ENCODE measurements at places on chromosomes 7 and 10.

GRCh38 chr10:1198453-1199344 is 142.5 kb downstream of the WDR37 start:
- DNase-seq = no peak

GRCh38 chr7:28942168-28942567 is 16.0 kb downstream of the TRIL start:
- no peak for DNase-seq

- DNase-seq = no peak
Observed at GRCh38 chr10:62584731-62585130, 210.6 kb downstream of the ZNF365 start.

DNA sequence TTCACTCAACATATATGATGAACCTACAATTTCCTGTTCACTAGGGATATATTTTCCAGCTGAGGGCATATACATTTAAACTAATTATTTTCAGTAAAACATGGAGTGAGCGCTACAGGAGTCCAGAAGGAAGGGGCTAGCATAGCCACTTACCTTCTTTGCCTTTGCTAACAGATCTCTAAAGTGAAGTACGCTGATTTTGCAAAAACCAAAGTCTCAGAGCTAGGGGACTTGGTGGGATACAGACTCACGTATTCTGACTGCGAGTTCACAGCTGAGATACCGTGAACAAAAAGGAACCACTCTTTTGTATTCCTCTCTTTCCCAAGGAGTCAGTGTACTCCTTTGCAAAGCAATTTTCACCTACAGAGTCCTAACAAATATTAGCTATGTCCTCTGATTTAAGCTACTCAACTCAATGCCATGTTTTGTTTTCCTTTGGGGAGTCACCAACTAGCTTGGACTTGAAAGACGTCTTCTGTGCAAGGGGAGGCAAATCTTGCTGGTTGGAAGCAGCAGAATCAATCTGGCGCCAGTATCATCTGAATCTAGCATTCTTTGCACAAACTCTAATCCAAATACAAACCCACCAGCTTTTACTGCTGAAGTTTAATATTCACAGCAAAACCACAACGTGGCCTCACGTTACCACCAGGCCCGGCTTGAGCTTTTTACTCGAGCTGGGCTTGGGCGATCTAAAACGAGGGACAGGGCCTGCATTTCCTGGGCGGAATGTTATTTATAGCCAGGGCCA is 657 bp downstream of the CDNF start:
- no peak for DNase-seq

GRCh38 chr10:113292086-113292485 is 260.8 kb upstream of the HABP2 start:
- no peak for DNase-seq

DNA sequence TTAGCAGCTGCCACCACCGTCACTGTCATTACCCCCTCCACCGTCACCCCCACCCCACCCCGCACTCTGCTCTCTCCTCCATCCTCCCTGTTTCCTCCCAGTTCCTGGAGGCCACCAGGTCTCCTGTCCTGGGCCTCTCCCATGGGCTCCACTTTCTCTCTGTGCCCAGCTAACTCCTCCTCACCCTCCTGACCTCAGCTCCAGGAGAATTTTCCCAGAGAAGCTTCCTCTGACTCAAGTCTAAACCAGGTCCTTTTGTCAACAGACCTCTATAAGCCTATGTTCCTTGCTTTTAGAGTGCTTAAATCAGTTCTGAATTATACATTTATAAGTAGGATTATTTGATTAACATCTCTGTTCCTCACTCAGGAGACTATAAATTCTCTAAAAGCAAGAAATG is 150.0 kb downstream of the ARHGAP12 start:
- DNase-seq = no peak

- no peak for DNase-seq
Observed at GRCh38 chr7:76231583-76231982, 29.9 kb downstream of the SRRM3 start.

DNA sequence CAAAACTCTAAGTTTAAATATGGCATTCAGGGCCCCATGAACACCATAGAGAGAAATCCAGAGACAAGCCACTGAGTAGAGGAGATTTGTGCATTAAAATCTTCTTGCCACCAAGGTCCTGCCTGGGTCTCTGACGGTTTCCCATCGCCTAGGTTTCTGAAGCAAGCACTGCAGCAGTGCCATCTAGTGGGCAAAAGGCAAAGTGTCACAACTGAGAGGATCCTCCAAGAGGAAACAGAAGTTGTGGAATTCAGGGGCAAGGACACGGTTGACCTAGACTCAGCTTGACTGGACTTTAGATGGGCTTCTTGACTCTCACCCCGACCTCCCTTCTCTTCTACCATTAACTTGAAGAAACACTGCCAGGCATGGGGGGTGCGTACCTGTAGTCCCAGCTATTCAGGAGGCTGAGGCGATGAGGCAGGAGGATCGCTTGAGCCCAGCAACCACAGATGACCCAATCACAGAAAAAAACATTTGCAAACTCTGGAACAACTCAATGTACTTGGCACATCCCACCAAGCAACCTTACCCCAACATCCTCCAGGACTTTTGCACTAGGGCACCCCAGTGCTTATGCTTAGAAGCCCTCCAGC is 604.1 kb downstream of the GALNT17 start:
- no peak for DNase-seq
